ENCODE measurements at places on chromosomes 3 and 15.

DNA sequence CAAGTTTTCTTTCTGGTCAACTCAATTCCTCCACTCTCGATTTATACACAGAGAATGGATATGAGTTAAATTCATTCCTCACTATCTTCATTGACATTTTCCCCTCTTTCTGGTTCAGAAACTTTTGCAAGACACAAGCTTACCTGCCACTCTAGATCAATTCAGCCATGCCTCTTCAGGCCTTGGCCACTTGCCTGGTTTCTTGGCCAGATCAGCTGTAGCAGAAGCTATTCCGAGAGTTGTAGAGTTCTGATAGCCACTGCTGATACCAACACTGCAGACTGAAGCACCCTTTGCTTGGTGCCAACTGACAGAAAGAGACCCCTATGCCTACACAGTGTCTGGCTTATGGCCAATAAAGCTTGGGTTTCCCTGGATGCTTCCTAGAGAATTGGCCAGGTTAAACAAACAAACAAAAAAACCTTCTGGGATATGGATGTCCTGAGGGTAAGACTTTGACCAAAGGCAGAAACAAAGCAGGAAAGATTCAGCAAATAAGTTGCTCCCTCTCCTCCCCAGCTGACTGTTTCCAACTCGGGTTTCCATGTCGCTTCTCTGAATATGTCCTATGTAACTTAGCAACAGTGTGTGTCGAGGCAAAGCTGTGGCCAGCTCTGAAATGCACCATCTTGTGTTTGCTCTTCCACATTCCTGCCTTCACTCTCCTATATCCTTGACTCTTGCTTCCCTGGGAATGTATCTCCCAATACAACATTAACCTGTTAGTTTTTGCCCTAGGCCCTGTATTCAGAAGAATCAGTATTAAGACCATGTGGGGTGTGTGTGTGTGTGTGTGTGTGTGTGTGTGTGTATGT is 521.6 kb downstream of the EPHA3 start:
- no peak for DNase-seq
- no peak overlapping the region for H3K27ac ChIP-seq
- H3K27me3 ChIP-seq, result no peaks in the 10 kb centered on the region
- H3K4me1 ChIP-seq, result no peaks in the 10 kb centered on the region
- H3K36me3 ChIP-seq, result no peaks in the 10 kb centered on the region

DNA sequence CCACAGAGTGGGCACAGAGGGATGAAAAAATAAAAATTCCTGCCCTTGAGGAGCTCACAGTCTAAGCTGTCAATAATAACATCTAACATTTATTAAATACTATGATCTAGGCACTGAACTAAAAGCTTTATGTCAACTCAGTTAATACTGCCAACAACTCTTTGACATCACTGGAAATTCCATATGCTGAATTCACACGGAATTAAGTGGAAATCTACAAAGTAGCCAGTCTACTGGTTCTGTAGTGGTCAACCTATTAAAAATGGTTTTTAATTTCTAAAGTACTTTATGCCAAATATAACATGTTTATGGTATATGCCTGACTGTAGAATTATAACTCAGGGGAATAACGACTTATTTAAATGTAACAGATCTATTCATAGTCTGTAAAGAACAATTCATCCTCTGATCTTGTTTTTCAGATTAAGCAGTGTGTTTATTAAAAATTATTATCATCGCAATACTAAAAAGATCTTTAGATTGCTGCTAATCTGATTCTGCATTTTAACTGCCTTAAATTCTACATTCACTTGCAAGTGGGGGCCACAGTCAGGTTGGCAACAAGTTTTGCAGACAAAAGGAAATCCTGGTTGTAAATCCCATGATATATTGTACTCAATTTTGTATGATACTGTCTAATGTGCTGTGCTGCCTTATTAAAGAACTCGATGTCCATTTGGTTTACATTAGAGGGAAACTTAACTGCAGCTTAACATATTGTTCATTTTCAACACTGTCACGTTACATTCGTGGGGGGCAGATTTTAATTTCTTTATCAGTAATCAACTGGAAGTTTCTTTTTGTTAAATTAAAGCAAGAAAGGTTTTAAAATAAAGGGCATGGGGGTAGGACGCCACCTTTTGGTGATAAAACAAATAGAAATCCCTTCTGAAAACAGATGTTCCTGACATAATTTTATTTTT is 2.6 kb upstream of the FOXP1 start:
- H3K27me3 ChIP-seq, result no peaks in the 10 kb centered on the region
- peak overlapping the region; percentile 93 for H3K27ac ChIP-seq
- no peak for DNase-seq

DNA sequence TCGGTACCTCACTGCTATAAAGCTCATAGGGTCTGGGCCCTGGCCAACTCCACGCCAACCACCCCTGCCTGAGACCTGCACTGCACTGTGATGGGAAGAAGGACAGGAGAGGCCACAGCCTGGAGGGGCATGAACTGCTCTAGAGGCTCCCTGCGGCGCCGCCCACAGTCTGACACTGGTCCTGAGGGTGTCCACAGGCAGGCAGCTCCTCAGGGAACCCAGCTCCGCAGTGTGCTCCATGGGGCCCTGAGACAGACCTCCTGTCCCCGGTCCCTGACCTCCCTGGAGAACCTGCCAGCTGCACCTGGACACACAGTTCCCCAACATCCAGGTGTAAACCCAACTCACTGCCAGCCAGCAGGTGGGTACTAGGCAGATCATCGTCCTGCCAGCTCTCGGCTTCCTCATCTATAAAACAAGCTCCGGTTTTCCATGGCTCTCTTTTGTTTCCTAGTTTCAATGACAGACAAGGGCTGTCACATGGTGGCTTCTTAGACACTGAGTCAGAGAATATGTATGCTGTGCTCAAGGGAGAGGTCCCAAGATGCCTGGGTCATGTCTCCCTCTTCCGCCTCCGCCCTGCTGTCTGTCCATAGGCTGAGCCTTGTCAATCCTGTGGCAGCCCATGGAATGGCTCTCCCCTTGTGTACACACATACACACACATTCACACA is 5.1 kb upstream of the HAPLN3 start:
- DNase-seq, result no peak
- H3K27ac ChIP-seq, result no peak overlapping the region
- no peaks in the 10 kb centered on the region for H3K4me1 ChIP-seq
- no peaks in the 10 kb centered on the region for H3K36me3 ChIP-seq
- H3K27me3 ChIP-seq, result no peaks in the 10 kb centered on the region
- no peak overlapping the region for H3K4me3 ChIP-seq

GRCh38 chr15:72141171-72142084 is 23.2 kb downstream of the SENP8 start:
- no peaks in the 10 kb centered on the region for H3K27me3 ChIP-seq
- H3K36me3 ChIP-seq, result no peaks in the 10 kb centered on the region
- H3K27ac ChIP-seq, result no peak overlapping the region
- no peaks in the 10 kb centered on the region for H3K4me1 ChIP-seq
- H3K4me3 ChIP-seq, result no peak overlapping the region

GRCh38 chr3:126978291-126978690 is 4.6 kb upstream of the PLXNA1 start:
- DNase-seq, result no peak
- no peaks in the 10 kb centered on the region for H3K36me3 ChIP-seq
- no peak overlapping the region for H3K27ac ChIP-seq
- H3K4me1 ChIP-seq, result peaks cover 10% of the 10 kb centered on the region
- no peak overlapping the region for H3K4me3 ChIP-seq

GRCh38 chr15:33207646-33208045 is 13.1 kb upstream of the FMN1 start:
- DNase-seq, result no peak
- H3K4me1 ChIP-seq, result no peaks in the 10 kb centered on the region
- no peak overlapping the region for H3K27ac ChIP-seq
- no peaks in the 10 kb centered on the region for H3K36me3 ChIP-seq
- no peak overlapping the region for H3K4me3 ChIP-seq
- no peaks in the 10 kb centered on the region for H3K27me3 ChIP-seq

GRCh38 chr3:33318710-33319380 is 41.6 kb downstream of the FBXL2 start:
- no peak for DNase-seq
- no peak overlapping the region for H3K27ac ChIP-seq
- H3K4me3 ChIP-seq, result no peak overlapping the region

- H3K4me1 ChIP-seq, result no peaks in the 10 kb centered on the region
- H3K27ac ChIP-seq, result no peak overlapping the region
- no peaks in the 10 kb centered on the region for H3K36me3 ChIP-seq
Observed at GRCh38 chr3:153621953-153622352, 459.9 kb downstream of the RAP2B start.

DNA sequence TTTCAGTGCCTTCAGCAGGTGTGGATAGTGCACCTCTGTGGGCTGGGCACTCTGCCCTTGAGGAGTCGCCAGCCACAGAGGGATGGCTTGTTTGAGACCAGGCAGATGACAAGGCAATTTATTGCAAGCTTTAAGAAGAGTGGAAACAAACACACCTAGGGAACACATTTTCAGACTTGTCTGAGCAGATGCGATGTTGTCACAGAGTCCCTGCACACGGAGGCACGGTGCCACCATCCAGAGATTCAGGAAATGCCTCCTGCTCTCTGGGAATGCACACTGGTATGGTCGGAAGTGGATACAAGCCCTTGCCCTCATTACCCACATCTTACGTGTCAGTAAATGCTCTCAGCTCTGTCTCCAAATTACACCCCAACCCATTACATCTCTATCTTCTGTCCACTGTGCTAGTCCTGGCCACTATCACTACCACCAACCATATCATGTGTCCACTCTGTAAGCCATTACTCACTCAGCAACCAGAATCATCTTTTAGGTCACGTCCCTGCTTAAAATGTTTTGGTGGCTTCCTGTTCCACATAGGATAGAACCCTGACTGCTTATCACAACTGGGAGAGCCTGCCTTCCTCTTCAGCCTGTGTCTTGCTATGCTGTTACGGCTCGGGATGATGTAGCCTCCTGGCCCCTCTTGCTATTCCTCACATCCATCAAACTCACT is 196.9 kb downstream of the SLCO3A1 start:
- no peaks in the 10 kb centered on the region for H3K4me1 ChIP-seq
- no peak overlapping the region for H3K27ac ChIP-seq
- H3K4me3 ChIP-seq, result no peak overlapping the region
- H3K36me3 ChIP-seq, result no peaks in the 10 kb centered on the region

- DNase-seq, result no peak
- H3K4me3 ChIP-seq, result no peak overlapping the region
- no peaks in the 10 kb centered on the region for H3K27me3 ChIP-seq
- H3K27ac ChIP-seq, result no peak overlapping the region
Observed at GRCh38 chr3:3826521-3826920, 27.3 kb downstream of the LRRN1 start.

DNA sequence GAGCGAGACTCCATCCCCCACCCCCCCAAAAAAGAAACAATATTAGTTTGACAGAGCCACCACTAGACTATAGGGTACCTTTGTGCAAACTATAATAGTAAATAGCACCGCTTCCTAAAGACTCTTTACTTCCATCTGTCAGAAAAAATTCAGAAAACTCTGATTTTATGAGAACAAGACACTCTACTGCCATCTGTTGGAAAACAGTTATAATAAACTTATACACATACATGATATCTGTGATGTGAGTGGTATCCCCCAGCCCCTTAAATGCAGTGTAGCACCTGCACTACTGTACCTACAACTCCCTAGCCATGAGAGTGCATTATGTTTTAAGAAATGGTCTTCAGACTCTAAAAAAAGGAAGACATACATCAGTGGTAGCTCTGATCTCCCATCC is 47.1 kb upstream of the CTDSPL start:
- no peaks in the 10 kb centered on the region for H3K4me1 ChIP-seq
- H3K27me3 ChIP-seq, result no peaks in the 10 kb centered on the region
- no peak for DNase-seq
- H3K27ac ChIP-seq, result no peak overlapping the region
- H3K36me3 ChIP-seq, result no peaks in the 10 kb centered on the region

DNA sequence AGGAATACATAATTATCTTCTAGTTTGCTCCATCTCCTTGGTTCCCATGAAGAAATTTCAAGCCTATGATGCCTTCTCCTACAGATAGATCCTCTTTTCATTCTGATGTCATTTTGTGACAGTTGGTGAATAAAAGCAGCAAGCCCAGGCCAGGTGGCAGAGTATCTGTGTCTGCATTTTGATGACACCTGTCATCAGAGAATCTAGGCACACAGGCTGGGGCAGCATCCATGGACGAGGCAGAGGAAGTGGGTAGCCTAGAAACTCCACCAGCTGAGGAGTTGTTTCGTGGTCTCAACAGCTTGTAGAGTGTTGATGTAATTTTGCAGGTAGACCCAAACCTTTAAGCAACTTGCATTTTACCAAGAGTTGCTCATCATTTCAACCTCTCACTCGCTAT is 269.8 kb downstream of the FEZF2 start:
- no peaks in the 10 kb centered on the region for H3K36me3 ChIP-seq
- no peak overlapping the region for H3K4me3 ChIP-seq
- peaks cover 22% of the 10 kb centered on the region for H3K4me1 ChIP-seq
- no peaks in the 10 kb centered on the region for H3K27me3 ChIP-seq

DNA sequence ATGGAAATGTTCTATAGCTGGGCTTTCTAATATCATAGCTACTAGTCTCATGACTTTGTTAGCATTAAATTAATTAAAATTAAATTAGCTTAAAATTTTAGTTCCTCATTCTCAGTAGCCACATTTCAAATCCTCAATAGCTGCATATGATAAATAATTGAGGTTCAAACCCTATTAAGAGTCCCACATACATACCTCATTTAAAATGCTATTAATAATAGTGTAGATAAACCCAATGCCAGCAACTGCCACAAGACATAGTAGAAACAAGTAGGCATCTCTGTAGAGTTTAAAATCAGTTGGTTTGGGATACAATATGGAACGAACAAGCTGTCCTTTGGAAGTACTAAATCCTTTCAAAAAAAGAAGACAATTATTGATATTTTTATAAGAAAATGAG is 39.1 kb downstream of the ATP13A3 start:
- no peaks in the 10 kb centered on the region for H3K27me3 ChIP-seq
- H3K36me3 ChIP-seq, result peaks cover 72% of the 10 kb centered on the region
- H3K4me1 ChIP-seq, result no peaks in the 10 kb centered on the region

DNA sequence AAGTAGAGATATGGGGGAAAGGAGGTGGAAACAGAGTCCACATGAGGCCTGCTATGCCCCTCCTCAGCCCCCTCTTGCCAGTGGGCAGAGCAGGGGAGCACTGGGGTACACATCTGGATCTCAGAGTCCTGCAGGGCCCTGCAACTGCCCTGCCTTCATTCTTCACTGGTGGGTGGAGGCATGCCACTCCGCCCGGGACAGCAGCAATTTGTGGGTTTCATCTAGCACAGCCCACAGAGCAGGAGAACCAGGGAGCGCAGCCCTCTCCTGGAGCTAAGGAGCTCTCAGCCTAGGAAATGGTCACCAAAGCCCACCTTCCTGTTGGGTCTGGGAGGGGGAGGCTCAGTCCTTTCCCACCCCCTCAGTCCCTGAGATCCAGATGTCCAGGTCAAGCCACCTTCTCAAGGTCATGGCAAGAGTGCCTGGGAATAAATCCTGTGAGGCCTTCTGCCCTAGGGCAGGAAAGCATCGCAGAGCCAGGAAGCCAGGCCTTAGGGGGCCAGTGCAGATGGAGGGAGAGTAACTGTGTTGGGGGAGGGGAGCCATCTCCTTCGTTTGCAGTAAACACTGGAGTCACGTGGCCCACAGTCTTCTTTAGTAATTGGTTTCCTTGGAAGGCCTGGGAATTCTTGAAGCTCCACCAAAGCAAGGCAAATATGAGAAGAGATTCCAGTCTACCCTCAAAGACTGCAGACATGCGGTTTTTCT is 31.0 kb downstream of the ANP32A start:
- peaks cover 49% of the 10 kb centered on the region for H3K4me1 ChIP-seq
- no peak for DNase-seq
- H3K36me3 ChIP-seq, result peaks cover under 1% of the 10 kb centered on the region

All from tibial nerve (tissue), 4 donors.